ENCODE measurements at places on chromosomes 16 and 17.

- no peak for DNase-seq
Observed at GRCh38 chr16:73068541-73069401, 20.8 kb upstream of the ZFHX3 start.

- DNase-seq = peak; percentile 64
Observed at GRCh38 chr17:13957636-13958035, 111.7 kb upstream of the COX10 start.

GRCh38 chr17:80558046-80558445 is 13.4 kb downstream of the RPTOR start:
- DNase-seq = no peak

DNA sequence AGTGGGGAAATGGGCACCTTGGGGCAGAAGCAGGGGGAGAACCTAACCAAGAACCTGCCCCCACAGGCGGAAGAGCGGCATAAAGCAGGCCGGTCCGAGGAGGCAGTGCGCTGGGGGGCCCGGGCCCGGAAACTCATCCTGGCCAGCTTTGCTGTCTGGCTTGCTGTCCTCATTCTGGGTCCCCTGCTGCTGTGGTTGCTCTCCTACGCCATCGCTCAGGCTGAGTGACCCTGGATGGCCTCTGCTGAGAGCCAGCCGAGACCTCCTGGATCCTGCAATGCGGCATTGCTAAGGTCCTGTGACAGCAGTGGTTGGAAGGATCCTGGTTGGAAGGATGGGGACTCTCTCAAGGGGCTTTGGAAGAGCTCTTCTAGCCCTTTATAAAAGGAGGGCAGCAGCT is 4.5 kb upstream of the PHKG2 start:
- DNase-seq = no peak

- DNase-seq = no peak
Observed at GRCh38 chr17:67671493-67671892, 46.2 kb upstream of the NOL11 start.

DNA sequence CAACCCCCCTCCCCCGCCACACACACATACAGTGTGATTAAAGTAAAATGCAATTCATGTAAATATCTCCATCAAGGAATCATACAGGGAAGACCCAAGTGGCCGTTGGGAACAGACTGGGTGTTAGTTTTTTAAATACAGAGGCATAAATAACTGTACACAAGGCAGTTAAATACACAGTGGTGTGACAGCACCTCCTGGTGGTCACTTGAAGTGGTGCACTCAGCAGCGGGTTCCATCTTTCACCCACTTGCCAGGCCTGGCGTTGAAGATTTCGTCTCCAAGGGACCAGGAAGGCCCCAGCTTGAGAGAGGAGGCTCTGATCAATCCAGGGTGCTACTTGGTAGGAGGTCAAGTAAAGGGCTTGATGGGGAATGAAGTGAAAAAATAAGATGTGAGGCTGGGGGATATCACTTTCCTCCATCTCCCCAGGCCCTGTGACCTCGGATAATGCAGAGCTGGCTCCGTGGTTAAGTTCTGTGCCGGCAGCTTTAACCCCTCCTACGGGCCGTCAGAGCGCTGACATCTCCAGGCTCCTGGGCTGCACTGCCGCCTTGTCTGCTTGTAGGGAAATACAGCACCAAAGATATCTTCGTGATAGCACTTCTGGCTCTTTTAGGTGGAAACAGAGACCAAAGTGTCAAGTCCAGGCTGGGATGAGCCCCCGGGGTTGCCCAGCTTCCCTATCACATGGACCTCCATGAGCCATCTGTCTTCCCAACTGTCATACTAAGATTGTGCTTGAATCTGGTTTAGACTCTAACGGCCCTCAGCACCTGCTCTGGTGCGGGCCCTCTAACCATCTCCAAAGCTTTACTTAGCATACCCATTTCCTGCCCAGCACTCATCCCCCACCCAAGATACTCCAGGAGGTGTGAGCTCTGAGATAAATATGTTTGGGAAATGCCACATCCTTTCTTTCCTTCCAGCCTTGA is 20.7 kb downstream of the LGALS9 start:
- no peak for DNase-seq

GRCh38 chr17:78468366-78468765 is 89.9 kb downstream of the PGS1 start:
- DNase-seq = no peak

- no peak for DNase-seq
Observed at GRCh38 chr17:79747508-79748294, 17.0 kb downstream of the ENPP7 start.

DNA sequence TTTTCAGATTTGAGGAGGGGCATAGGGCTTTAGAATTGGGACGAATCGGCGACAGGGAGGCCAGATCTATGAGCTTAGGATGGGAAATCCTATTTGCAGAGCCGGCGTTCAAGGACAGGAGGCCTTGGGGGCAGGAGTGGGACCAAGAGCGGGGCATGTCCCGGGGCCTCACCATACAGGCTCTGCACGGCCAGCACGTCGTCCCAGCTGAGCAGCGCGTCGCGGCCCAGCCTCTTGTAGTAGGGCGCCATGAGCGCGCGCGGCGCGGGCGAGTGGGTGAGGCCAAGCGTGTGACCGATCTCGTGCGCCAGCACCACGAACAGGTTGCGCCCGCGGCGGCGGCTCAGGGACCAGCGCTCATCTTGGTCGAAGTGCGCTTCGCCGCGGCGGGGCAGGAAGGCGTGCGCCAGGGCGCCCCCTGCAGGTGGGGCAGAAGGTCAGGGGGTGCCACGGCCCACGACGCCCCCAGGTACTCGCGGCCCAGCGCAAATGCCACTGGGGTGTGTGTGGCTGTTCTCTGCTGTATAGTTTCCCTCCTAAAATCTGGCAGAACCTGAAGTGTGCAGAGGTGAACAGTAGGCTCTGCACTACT is 9.3 kb downstream of the C17orf50 start:
- DNase-seq = no peak

- no peak for DNase-seq
Observed at GRCh38 chr17:72145962-72146361, 25.1 kb downstream of the SOX9 start.

DNA sequence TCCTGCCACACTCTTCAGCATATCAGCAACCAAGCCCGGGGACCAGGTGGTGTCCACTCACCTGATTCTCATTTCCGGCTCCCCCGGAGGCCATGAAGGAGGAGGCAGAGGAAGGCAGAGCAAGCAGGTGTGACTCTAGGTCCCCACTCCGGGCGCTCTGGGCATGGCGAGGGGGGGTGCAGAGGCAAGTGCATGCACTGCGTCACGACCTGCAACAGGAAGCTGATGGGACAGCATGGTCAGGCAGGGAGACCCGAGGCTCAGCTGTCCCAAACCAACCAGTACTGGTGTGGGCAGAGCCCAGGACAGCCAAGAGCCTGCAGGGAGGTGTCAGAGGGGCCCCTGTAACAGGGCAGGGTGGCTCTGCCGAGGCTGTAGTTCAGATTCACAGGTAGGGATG is 2.1 kb upstream of the ENGASE start:
- DNase-seq = no peak

DNA sequence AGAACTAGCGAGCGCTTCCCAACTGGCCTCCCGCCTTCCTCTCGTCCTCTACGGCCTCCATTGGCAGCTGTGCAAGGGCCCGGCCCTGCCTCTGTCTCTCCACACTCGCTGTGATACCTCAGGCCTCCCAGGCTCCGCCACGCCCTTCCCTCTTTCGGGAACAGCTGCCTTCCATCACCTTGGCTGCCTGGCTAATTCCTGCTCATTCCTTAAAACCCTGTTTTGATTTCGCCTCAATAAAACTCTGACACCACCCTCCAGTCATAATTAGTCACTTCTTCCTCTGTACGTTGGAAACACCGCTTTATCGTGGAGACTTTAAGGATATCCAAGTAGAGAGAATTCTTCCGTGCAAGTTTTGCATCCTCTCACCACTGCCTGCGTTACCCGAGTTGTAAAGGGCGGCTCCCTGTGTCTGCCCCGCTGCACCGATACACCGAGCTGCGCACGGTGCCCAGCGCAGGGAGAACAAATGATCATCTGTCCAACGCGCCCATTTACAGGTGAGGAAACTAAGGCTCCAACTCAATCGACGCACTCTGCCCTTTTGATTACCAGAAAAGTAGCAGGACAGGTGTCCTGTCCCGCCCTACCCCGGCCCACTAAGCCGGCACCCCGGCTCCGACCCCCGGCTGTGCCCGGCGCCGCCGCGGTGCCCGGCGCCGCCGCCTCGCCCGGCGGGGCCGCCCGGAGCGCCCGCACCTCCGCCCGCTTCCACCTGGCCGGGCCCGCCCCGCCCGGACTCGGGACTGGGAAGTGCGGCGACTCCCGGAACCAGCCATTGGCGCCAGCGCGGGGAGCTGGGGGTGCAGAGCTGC is 139.7 kb downstream of the SEC14L1 start:
- no peak for DNase-seq

DNA sequence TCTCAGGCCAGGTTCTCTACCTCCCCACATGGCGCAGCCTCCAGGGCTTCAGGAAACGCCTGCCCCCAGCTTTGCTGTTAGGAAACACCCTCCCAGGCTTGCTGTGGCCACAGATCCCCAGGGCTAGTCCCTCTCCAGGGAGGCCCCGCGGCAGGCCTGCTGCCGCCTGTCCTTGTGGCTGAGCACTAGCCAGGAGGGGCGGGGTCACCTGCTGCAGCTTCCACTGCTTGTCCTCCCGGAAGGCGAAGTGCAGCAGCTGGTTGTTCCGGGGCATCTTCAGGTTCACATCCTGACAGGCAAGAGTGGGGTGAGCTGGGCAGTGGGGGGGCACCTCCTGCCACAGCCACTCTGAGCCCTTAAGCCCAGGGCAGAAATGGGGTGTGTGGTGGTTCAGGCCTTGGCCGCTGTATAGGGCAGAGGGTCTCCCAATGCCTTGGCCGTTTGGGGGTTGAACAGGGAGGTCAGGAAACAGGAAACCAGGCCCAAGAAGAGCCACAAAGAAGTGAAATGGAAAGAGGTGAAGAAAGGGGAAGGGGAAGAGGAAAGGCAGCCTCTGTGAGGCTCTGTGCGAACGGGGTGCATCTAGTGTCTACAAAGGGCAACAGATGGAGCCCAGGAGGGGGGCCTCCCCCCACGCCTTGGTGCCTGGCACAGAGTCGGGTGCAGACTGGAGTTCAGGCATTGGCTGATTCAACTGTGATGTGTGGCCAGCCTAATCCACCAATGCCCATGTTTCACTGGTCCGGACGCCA is 2.0 kb downstream of the ROGDI start:
- DNase-seq = no peak
